SK-N-MC (cell line): ENCODE measurements at places on chromosomes 1 and 21.

GRCh38 chr21:33789697-33790096, 125.9 kb downstream of the ATP5PO start:
- no peak for DNase-seq

DNA sequence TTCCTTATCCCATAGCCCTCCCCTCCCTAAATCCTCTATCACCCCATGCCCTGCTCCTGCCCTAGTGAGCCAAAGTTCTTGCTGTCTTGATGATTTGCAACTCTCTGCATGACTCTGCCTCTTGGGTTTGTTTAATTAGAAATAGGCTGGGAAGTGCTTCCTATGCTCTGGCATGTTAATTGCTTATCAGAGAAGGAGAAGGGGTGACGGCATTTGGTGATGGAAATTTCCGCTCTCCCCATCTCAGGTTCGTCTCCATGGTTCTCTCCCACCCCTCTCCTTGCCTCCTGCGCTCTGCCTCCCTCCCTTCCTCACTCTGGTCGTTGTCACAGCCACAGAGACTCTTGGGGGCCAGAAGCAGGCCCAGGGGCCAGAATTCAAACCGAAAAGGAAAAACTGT, 68.9 kb downstream of the LRRN2 start:
- no peak for DNase-seq

DNA sequence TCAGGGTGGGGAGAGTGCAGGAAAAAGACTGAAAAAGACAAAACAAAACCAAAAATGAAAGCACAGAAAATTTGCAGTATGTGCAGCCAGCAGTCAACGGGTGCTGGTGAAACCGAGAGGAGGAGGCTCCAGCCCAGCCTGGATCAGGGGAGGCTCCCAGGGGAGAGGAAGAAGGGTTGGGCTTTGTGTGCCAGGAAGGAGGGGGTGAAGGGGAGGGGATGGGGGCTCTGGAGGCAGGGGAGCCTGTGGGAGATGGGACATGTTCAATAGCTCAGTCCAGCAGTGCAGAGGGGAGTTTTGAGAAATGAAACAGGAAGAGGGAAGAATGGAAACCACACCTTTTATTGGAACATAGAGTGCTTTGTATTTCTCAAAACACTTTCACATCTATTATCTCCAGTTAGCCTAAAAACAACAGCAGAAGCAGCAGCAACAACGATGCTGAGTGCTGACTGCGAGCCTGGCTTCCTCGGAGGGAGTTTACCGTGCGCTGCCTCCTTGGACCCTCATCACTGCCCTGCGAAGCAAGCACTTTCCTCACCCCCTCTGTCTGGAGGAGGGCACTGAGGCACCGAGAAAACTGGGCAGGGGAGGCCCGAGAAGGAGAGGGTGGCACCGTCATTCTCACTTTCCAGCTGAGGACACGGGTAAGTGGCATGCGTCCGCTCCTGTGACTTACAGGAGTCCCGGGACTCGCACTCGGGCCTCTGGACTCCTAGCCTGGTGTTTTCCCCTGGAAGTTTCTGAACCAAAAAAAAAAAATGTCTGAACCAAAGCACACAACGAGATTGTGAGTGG, 62.9 kb downstream of the MDM4 start:
- no peak for DNase-seq

GRCh38 chr1:1298861-1299685, 8.7 kb downstream of the ACAP3 start:
- no peak for DNase-seq

DNA sequence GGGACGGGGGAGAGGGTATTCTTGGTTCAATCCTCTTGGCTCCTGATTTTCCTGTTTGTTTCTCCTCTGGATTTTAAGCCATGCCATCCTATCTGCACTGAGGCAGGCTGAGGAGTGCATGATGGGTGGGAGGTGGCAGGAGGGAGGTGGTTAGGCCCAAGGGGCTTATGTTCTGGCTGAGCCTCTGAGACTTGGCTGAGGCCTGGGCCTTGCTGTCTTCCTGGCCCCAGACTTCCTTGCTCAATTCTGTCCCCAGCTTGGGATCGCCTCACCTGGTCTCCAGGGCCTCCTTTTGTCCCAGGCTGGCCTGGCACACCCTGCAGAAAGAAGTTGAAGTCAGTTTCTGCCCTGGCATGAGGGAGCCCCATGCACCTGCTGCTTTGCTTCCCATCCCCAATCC, 11.2 kb downstream of the COL9A2 start:
- DNase-seq = no peak

DNA sequence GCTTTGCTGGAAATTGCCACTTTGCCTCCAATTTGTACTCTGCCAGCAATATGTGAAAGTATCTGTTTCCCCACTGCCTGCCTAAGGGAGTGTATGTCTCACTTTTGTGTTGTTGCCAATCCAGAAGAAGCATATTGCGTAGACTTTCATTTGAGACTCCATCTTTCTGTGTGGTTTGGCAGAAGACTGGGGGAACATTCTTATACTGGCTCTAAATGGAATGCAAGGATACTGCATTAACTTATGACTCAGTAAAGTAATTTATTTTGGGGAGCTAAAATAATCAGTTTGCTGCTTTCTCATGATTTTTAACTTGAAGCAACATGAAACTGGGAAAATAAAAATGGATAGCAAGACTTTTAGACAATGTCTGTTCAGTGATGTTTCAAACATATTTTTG, 107.7 kb upstream of the TMPRSS2 start:
- DNase-seq = no peak
